ENCODE measurements at places on chromosomes 2 and 18.

DNA sequence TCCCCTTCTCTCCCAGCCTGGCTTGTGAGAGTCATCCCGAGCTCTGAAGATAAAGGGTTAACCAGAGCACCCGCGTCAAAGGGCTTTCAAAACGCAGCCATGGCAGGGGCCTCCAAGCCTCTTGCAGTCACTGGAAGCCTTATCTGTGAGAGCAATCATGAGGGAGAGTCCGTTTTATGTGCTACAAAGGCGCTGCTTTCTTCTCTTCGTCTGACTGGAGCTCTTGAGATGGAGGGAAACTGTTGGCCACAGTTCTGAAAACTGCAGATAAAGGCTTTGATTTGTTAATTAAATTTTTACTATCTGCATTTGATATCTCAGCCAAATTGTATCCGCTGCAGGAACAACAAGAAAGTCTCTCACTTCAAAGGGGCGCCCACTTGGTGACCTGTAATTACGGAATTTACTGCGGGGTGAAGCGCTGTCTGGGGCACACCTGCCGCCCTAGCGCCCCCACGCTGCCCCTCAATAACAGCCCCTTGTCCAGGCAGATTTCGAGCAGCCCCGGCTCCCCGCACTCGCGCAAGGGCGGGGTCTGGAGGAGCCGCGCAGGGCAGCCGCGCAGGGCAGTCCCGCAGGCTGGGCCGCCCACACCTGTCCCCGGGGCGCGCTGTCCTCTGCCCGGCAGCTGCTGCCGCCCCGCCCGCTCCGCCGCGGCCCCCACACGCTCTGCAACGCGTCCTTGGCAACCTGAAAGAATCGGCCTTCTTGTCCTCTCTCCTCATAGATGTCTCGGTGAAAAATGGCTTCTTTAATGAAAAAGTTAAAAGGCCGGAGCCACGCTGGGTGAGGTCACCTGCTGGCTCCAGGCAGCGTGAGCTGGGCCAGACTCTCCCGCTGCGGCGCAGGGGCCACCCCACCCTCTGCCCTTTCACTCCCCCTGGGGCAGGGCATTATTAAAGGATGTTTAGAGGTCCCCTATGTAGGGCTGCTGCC lies 217.9 kb downstream of the VAPA start:
- DNase-seq = no peak

GRCh38 chr2:127045792-127046501 lies 61.0 kb downstream of the BIN1 start:
- DNase-seq = no peak

GRCh38 chr2:48423376-48423775 lies 106.6 kb upstream of the STON1 start:
- no peak for DNase-seq

DNA sequence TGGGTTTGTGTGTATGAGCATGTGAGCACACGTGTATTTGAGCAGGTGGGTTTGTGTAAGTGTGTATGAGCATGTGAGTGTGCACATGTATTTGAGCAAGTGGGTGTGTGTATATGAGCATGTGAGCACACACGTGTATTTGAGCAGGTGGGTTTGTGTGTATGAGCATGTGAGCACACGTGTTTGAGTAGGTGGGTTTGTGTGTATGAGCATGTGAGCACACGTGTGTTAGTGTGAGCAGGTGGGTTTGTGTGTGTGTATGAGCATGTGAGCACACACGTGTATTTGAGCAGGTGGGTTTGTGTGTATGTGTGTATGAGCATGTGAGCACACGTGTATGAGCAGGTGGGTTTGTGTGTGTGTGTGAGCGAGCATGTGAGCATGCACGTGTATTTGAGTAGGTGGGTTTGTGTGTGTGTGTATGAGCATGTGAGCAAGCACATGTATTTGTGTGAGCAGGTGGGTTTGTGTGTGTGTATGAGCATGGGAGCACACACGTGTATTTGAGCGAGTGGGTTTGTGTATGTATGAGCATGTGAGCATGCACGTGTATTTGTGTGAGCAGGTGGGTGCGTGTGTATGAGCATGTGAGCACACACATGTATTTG lies 169.7 kb downstream of the TWIST2 start:
- no peak for DNase-seq

- DNase-seq = no peak
Observed at GRCh38 chr2:146392186-146392585, 1452.6 kb upstream of the ACVR2A start.

- no peak for DNase-seq
Observed at GRCh38 chr2:106205488-106205887, 11.4 kb upstream of the UXS1 start.

- no peak for DNase-seq
Observed at GRCh38 chr18:48977914-48978313, 27.1 kb upstream of the SMAD7 start.

- no peak for DNase-seq
Observed at GRCh38 chr2:214203214-214203613, 207.6 kb upstream of the VWC2L start.

DNA sequence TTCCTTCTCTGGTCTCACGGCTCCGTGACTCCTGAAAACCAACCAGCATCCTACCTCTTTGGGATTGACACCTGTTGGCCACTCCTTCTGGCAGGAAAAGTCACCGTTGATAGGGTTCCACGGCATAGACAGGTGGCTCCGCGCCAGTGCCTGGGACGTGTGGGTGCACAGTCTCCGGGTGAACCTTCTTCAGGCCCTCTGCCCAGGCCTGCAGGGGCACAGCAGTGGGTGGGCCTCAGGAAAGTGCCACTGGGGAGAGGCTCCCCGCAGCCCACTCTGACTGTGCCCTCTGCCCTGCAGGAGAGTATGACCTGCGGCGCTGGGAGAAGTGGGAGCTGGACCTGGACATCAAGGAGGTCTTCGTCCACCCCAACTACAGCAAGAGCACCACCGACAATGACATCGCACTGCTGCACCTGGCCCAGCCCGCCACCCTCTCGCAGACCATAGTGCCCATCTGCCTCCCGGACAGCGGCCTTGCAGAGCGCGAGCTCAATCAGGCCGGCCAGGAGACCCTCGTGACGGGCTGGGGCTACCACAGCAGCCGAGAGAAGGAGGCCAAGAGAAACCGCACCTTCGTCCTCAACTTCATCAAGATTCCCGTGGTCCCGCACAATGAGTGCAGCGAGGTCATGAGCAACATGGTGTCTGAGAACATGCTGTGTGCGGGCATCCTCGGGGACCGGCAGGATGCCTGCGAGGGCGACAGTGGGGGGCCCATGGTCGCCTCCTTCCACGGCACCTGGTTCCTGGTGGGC lies 10.0 kb downstream of the PROC start:
- no peak for DNase-seq

DNA sequence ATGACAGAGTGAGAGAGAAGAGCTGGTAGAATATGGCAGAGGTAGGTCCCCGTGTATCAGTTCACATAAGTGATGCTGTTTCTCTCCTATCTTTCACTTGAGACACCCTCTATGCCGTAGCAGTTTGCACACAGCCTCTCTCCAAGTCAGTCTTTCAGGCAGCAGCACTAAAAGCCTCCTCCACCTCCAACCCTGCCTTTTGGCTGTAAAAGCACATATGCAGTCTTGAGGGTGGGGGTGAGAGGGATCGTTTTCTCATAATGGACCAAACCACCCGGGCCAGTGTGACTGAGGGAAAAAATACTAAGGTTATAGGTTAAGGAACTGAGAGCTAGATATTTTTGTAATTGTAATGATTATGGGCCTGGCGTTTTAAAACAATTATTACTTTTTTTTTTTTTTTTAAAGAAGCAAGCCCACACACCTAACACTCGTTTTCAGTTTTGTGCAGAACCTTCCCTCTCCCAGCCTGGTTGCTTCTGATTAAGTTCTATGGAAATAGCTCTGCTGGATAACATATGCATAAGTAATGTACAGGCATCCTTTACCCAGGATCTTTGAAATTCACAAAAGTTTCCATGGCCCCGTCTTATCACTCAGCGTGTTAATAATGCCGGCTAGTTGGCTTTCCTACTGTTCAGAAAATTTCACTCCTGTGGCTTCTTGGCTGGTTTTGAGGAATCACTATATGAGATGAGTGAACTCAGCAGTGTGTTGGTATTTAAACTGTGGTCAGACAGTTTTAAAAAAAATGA lies 112.2 kb upstream of the MEIS1 start:
- no peak for DNase-seq

DNA sequence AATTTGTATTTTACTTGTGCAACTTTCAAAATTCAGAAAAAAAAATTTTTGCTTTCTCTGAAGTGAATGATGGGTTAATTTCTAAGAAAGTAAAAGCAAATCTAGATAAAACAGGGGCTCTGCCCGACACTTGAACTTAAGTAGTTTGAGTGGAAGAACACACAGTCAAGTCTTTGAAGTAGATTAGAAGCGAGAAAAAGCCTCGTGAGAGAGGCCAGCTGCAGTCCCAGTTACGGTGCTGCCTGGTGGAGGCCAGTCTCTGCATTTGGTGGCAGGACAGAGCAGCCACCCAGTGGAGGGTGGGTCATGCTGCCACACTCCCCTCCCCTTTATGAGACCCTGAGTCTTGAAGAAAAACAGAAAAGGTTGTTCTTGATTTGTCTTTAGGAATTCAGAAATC lies 81.8 kb downstream of the INPP5D start:
- no peak for DNase-seq

DNA sequence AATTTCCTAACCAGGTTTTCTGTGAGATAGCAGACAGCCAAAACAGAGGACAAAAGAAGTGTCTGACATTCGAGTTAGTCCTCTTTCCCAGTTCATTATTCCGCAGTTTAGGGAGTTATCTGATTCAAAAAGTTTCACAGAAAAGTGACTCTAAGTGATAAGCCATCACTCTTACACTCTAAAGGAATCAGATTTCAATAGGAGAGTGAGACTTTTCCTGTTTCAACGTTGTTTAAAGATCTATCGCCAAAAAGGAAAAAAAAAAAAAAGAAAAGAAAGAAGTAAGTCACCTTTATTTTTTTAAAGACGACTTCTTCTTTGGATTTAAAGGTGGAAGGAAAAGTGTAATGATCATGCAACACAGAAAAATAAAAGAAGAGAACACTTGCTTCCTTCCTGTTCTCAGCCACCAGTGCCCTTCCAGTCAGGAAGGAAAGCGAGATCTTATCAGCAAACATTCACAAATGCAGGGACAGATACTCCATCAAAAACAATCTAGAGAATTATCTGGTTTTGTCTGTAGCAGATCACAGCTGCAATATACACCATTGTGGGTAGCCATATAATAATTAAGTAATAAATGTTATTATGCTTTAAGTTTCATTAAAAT lies 49.8 kb downstream of the TFPI start:
- DNase-seq = no peak

- DNase-seq = no peak
Observed at GRCh38 chr2:94987074-94988020, 38.2 kb upstream of the MAL start.

DNA sequence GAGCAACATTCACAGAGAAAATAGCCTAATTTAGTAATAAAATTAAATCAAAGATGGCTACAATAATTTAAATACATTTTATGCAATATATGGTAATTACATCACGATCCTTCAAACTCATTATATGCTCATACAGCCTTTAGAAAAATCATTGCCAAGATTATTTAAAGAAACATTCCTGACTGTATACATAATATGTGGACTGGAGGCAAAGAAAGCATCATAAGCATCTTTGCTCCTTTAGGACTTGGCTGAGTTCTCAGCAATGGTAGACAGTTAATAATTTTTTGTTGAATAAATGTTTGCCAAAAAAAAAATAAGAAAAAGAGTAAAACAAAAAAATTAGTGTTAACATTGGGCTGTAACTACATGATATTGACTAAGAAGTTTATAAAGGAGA lies 26.9 kb downstream of the NCKAP5 start:
- DNase-seq = no peak

- DNase-seq = no peak
Observed at GRCh38 chr18:48249854-48250253, 159.3 kb downstream of the ZBTB7C start.

DNA sequence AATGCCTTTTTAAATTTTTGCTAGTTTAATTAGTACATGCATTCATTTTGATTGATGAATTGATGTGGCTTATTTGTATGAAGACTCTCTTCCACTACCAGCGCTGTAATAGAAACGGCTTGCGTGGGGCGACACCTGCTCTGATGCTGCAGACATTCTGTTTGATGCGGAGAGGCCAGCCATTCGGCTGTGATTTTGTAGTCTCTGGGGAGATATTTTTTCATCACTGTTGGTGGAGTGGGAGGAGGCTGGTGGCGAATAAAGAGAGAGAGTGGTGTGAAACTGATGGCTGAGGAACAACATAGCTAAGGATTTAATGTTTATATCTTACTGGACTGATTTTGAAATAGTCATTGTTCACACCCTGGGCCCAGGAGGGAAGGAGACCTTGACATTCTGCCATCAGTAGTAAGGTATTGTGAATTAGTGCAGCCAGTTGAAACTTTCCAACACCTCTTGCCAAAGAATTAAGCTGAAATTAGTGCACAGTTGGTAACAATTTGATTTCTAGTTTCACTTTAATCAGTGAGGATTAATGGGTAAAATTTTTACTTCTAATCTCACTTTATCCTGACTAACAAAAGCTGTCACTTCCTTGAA lies 224.1 kb downstream of the MTX2 start:
- no peak for DNase-seq

DNA sequence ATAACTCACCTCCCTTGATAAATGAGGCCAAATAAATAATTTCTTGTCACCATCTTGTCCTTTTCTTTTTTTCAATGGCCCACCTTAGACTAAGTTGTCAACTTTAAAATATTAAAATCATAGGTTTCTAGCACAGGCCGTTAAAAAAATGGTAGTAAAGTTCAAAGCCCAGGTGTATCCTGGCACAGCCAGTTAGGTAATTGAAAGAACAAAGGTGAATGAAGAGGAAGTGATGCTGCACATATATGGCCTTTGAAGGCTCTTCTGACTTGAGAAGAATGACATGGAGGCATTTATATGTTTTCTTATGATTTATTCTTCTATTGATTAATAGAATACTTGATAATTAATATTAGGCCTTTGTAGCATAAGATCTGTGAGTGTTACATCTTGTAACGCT lies 208.7 kb downstream of the PTPRM start:
- no peak for DNase-seq

DNA sequence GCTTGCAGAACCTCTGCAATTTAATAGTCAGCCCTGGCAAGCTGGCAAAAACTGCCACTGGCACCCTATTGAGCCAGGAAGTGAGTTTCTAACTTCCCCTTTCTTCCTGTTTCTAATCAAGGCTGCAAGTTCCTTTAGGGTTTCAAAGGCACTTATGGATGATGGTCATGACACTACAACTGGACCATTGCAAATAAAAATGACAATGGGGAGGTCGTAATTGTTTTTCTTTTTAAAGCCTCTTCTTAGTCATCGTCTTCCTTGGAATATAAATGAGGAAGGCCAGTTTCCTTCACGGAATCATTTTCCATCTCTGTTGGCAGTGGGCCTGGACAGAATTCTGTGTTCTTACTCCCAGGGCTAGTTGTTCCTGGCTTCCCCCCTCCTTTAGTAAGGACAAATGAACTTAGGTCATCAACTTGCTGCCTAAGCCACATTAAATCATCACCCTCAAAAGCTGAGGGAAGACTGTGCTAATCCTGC lies 35.8 kb downstream of the SH3RF3 start:
- no peak for DNase-seq

GRCh38 chr2:217863883-217864282 lies 138.9 kb downstream of the TNS1 start:
- no peak for DNase-seq

Measured in NCI-H345 (cell line).